ENCODE measurements at places on chromosomes 6 and 20.

DNA sequence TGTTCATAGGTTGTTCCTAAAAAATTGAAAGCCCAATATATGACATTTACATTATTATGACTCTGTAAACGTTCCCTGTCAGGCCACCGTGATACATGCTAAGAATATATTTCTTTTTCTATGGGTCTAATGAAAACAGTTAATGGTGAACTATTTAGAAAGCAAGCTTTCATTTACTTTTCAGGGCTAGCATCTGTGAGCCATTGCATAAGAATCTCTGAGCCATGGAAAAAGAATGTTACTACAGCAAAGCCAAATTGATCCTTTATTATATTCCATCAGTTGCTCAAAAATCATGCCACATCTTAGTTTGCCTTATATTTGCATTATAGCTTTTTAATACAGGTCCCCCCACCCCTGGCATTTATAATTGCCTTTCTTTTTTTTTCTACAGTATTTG lies 275.5 kb downstream of the ZFAND3 start:
- no peak for DNase-seq

- no peak for DNase-seq
Observed at GRCh38 chr20:46637020-46637419, 14.2 kb downstream of the SLC13A3 start.

DNA sequence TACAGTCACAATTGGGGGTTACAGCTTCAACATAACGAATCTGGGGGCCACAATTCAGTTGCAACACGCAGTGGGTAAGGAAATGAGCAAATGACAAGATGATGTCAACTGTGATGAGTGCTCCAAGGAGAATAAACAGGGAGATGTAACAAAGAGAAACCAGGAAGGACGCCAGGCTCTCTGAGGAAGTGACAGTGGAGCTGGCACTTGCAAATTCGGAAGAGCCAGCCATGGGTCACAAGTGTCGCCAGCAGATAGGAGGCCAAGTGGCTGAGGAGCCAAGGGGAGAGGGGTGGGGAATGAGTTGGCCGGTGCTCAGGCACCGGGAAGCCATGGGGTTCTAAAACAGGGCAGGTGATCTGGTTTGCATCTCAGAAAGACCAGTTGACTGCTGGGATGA lies 136.4 kb downstream of the EYA2 start:
- no peak for DNase-seq

GRCh38 chr20:25480156-25480555 lies 72.7 kb downstream of the GINS1 start:
- DNase-seq, result no peak

GRCh38 chr6:133040803-133041419 lies 200.2 kb upstream of the EYA4 start:
- DNase-seq, result no peak

- no peak for DNase-seq
Observed at GRCh38 chr20:59183751-59184150, 20.1 kb downstream of the ZNF831 start.

DNA sequence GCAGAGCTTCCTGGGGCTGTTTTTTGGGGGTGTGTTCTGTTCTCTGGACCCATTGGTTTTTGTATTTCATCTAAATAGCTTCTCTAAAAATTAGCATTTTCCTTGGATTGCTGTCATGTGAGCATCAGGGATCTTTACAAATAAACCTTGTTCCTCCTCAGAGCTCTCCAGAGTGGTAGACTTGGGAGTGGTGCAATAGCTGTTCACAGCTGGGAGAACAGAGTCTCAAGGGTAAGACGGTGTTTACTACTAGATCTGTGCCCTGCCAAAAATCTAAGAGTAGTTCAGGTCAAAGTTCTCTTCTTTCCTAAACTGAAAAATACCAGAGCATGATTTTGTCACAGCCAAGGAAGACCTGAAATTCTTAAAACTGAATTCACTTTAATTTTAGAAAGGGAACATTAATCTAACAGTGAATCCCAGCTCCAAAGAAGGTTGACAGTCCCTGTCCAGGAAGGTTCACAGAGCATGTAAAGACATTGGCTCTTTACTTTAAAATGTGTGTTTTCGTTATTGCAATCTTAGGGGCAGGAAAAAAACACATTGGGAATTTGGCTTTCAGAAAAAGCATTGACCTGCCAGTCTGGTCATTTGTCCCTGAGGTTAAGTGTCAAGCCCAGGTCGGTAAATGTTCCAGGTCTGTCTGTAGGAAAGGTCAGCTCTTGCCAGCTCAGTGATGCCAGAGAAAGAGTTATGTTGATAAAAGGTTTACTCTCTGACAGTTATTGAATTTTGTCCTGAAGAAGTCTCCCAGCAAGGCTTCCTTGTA lies 43.3 kb downstream of the VAPB start:
- no peak for DNase-seq

- DNase-seq, result no peak
Observed at GRCh38 chr6:15061180-15061641, 184.7 kb upstream of the JARID2 start.

DNA sequence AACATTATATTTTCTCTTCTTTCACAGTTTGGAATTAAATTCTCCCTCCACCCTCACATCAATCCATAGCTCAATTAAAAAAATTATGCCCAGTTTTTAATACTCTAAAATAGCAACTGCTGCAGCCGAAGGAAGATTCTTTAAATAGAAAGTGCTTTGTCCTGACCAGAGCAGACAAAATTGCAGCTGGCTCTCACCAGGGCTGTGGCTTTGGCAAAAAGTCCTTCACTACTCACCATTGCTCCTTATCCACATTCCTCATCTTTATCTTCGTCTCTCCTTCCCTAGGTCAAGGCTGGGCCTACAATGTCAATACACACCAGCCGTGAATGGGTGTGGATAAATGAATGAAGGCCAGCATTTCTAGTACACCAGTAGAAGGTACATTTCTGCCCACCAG lies 107.9 kb upstream of the VGLL2 start:
- no peak for DNase-seq

- DNase-seq, result no peak
Observed at GRCh38 chr20:40279390-40279789, 409.6 kb downstream of the MAFB start.

DNA sequence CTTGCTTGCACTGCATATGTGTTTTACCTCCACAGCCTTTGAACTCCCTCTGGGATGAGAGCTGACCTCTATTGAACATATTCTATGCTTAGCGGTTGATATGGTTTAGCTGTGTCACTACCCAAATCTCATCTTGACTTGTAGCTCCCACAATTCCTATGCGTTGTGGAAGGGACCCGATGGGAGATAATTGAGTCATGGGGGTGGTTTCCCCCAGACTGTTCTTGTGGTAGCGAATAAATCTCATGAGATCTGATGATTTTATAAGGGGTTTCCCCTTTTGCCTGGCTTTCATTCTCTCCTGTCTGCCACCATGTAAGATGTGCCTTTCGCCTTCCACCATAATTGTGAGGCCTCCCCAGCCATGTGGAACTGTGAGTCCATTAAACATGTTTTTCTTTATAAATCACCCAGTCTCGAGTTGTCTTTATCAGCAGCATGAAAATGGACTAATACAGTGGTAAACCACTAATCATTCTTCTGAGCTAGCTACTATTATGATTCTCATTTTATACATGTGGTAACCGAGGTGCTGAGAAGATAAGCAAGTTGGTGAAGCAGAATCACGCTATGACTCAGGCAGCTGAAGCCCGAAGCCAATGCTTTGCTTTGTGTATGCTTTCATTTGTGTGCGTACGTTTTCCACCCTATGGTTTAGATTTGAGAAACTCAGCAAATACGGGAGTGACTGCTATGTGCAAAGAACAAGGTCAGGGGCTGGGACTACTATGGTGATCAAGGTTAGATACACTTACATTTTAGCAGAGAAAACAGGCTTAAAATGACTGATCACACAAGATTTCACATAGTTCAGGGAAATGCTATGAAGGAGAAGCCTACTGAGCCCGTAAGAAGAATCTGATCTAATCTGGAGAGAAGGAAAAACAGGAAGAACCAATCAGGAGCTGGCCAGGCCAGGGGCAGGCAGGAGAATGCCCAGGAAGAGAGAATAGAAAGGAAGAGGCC lies 363.5 kb downstream of the ESR1 start:
- no peak for DNase-seq

DNA sequence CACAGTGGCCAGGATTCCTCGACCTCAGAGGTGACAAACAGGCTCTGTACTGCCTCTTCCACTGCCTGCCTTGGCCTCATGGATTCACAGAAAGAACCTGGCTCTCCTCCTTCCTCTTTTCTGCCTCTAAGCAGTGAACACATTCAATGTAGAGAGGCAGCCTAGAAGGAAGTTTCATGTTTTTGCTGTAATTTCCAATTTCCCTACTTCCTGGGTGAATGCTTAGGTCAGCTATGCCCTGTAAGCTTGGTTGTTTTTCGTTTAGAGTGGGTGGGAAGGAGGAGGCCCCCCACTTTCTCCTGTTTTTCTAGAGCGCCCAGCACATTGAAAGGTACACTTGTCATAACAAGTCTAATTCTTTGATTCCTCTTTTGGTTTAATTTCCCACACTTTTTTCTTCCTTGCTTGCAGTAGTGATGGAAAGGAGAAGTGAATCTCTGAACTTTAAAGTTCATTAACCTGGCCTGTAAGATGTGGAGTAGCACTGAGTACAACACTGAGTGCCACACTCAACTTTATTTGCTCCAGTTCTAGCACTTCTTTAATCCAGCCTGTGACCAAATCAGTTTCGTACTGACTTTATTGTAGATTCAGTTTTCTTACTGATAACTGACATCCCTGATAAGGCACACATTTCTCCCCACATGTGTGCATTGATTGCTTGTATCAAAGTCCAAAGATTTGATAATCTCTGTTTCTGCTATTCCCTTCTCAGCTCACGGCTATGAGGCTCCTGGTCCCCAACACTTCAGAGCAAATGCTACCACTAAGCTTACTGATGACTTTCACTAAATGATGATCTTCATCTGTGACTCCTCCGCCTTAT lies 100.0 kb upstream of the MAN1A1 start:
- DNase-seq, result no peak

- no peak for DNase-seq
Observed at GRCh38 chr6:134295953-134296553, 21.9 kb downstream of the SGK1 start.

- no peak for DNase-seq
Observed at GRCh38 chr6:141107591-141108160, 1025.0 kb upstream of the GJE1 start.

DNA sequence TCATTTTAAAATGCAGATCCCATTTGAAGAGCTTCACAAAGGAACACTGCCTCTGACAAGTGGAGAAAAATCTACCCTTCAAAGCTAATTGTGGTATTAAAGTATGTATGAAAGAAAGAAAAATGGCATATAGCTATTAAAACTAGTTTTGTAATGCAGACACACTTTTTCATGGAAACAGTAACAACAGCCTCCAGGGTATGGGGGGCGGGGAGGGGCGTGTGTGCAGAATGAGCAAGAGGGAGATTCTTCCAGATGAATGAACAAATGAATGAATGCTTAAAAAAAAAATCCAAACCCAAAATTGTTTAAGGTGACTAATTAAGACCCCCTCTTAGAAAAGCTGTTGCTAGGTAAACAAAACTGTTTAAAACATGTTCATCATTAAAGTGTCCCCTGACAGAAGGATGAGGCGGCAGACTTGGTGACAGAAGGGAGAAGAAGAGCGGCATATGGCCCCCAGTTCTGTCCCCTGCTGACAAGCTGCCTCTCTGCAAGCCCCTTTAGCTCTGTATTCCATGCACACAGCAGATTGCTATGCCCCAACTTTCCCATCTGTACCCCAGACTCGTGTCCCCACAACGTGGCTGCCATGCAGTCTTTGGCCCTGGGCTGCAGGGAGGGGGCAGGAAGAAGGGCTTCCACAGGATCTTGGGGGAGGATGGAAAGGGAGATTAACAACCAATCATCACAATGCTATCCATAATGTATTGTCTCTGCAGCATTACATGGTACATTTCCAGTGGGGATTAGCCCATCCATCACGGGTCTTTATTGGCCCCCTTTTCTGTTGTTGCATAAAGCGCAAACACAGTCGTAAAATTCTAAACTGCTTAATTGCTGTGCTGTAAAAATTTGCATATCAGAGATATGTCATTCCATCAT lies 108.4 kb upstream of the OLIG3 start:
- DNase-seq, result no peak

DNA sequence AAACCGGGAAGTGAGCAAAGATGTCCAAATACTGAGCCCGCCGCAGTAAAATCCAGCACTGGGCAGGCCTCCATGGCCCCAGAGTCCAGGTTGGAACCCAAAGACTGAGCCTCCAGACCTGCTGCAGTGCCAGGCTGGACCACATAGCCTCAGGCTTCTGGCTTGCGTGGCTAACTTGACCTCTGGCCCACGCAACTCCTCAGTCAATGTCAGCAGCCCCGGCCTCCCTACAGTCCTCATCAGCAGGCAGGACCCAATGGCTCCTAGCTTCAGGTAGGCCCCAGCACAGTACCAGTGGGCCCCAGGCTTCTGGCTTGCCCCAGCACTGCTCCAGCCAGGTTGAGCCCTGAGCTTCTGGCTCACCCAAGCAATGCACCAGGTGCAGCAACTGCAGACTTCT lies 245.1 kb upstream of the AFDN start:
- DNase-seq, result no peak

GRCh38 chr6:121810158-121811032 lies 374.9 kb downstream of the GJA1 start:
- no peak for DNase-seq

- DNase-seq, result no peak
Observed at GRCh38 chr6:131488780-131489179, 84.2 kb upstream of the ARG1 start.

DNA sequence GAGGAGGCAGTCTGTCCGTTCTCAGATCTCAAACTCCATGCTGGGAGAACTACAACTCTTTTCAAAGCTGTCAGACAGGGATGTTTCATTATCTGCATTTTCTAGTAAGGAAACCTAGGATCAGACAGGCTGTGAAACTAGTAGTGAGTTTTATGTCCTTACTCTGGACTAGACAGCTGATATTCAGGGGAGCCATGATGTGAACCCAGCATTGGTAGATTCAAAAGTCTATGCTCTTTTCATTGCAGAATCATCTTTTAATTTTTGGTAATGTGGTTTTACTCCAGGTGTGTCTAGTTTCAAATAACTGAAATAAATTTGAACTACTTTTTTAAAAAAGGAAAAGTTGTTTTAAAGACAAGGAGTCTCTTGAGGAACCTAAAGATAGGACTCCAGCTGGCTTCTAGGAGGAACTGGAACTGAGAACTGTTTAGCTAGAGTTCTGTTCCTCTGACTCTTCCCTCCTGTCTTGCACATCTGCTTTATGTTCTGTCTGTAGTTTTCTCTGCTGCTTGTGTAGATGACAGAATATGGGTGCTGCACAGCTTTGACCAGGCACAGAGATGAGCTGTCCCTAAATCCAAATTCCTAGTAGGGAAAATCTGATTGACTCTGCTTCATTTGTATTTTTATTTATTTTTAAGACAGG lies 27.8 kb upstream of the RNF144B start:
- DNase-seq, result no peak

DNA sequence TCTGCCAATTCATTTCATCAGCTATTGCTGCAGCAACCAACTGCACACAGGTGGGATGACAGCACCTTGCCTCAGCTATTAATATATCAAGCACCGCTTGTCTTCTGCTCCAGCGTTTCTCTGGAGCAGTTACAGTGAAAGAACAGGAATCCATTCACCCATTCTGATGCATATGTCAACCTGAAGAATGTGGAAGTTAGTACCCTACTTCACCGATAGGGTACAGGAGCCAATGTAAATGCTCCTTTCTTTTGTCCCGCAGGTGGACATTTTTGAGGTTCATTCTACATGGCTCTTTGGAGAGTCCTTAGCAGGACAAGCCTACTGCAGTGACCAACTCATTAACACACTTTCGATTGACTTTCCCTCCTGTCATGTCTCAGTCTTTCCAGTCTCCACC lies 139.9 kb upstream of the PRND start:
- no peak for DNase-seq
